Motor neuron (in vitro differentiated cells): ENCODE measurements at places on chromosomes 3 and 15. TPM values are rescaled to one million over a fixed set of nuclear protein-coding genes. Genes with fewer than 3 reads are reported as not detected.

CLDN18 gene
- total RNA-seq, result 0.71 and 2.6 TPM in 2 replicates

- ATAC-seq, result no peak
Measured at GRCh38 chr3:178155521-178155920, 380.7 kb upstream of the KCNMB2 start.

- ATAC-seq, result no peak
Measured at GRCh38 chr3:71103430-71103921, 480.1 kb downstream of the FOXP1 start.

- no peak for ATAC-seq
Measured at GRCh38 chr3:76300746-76301145, 515.4 kb upstream of the ZNF717 start.

- peak; percentile 62 for ATAC-seq
Measured at GRCh38 chr15:27723821-27724220, 375.3 kb downstream of the OCA2 start.

DNA sequence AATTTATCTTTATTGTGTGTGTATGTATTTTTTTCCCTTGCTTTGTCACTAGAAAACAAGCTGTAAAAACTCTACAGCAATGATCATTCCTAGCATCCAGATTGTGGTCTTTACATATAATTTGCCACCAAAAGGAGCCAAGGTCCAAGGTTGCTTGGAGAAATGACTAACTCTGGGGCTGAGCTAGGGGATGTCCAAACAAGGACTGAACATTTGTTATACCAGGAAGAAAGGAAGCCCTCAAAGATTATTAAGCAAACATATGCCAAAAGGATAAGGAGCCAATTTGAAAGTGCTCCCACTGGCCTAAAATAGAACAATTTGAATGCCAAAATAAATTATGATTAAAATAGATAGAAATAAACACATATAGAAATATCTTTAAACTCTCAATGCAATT lies 293.3 kb downstream of the ZIC1 start:
- no peak for ATAC-seq

GRCh38 chr3:196225086-196225485 lies 8.8 kb downstream of the SLC51A start:
- no peak for ATAC-seq

DNA sequence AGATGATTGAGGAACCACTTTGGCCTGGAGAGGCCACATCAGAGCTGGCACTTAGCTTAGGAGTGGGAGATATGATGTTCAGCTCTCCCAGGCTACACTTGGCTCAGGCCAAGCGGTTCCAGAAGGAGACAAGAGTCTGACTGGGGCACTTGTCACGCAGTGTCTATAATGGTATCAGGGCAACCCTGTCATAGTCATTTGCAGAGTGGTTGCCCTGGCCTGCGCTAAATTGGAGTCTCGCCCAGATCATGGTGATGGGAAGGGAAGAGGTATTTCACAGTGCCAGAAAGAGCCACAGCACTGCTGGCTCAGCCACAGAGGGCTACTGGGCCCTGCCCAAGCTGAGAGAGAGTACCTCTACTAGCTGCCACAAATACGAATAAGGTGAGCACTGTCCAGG lies 186.9 kb upstream of the CRBN start:
- no peak for ATAC-seq

- ATAC-seq, result no peak
Measured at GRCh38 chr3:64195789-64196188, 29.5 kb downstream of the PRICKLE2 start.

- peak; percentile 55 for ATAC-seq
Measured at GRCh38 chr3:148101061-148101460, 596.6 kb upstream of the AGTR1 start.
